ENCODE measurements at places on chromosomes 2 and 18.
A peak's percentile ranks its signal among the peaks of the same experiment; 100 is the strongest.

- DNase-seq, result no peak
Observed at GRCh38 chr2:199862788-199863187, 11.8 kb upstream of the FTCDNL1 start.

DNA sequence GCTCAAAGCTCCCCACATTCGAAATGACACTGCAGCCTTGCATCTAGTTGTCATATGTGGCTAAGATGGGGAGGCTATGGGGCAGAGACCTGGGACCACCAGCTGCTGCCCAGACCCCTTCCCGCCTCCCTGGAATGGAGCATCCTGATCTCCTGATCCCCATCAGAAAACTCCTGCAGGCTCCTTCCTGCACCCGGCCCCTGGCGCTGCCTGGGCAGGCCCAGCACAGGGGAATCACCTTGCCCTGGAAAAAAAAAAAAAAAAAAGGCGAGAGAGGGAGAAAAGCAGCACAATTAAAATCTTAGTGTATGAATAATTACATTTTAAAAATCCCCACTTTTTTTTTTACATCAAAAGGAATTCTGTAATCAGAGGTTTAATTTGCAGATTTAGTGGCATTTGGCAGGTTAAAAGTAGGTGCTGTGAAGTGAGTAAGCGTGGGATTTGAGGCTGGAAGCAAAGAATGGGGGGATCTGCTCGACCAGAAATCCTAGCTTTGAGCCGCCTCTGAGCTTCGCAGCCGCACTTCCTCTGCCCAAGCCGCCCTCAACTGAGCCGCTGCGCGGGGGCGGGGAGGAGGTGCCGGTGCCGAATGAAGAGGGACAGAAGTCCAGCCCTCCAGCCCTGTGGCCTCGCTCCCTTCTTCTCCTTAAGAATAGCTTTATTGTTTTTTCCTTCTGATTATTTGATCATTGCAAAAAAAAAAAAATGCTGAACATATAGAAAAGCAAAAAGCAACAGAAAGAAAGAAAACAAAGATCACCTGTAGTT, 30.0 kb downstream of the THNSL2 start:
- DNase-seq, result no peak

DNA sequence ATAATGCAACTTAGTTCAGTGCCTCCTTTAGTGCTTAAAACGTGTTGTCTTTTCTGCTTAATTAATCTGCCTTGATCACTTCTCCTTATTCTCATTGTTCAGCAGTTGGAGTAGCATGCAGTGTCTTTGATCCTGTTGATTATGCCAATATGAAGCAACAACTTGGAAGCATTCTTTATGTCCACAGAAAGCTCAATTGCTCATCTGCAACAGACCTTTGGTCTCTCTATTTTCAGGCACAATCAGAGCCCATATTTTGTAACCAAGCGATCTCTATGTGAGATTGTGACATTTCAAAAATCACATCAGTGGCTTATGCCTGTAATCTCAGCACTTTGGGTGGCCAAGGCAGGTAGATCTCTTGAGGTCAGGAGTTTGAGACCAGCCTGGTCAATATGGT, 217.3 kb downstream of the NYAP2 start:
- DNase-seq, result no peak

GRCh38 chr2:78355967-78356366, 669.5 kb upstream of the REG3G start:
- DNase-seq, result no peak

GRCh38 chr2:9220201-9220600, 13.6 kb downstream of the ASAP2 start:
- no peak for DNase-seq

DNA sequence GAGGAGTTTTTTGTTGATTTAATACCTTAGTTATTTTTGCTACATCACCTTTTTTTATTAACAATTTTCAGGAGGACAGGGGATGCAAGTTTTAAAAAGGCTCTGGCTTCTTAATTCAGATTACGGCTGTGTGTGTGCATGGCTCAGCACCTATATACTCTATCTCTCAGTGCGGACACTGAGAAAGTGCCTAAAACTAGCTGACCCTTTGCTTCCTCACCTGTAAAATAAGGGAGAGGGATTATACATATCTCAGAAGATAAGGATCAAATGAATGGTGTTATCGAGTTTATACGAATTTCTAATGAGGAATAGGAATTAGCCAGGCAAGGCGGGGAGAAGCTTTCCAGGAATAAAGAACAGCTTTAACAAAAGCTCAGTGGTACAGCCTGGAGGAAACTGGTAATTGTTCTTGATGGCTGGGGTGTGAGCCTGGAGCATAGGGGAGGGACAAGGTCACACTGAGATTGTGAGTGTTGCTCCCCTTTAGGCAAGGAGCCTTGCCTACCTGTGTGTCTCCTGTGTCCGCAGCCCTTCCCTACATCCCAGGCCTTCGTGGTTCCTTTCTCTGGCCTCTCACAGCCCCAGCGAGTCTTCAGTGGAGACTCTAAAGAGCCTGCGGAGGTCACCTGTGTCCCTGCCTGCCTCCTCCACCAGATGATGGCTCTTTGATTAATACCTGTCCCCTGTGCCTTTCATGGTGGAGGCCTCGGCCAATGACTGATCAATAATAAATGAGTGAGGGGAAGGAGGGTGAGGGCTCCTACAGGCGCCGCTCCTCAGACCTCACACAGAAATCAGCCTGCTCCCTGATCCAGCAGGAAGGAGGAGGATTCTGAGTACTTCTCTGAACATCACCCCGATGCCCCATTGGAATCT, 92.7 kb downstream of the DDX1 start:
- DNase-seq, result no peak

DNA sequence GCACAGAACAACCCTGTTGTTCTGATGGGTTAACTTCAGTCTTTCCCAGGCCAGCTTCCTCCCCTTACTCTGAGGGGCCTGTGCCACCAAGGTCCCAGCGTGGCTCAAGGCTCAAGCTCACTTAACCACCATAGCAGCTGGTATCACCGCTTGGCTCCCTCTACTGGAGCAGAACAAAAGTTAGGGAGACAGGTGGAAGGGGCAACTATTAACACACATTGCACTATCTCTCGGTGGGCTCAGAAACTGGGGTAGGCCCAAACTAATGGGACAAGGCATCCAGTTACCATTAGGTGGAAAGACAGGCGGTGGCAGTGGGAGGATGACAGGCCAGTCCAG, 88.7 kb upstream of the ATL2 start:
- no peak for DNase-seq

GRCh38 chr2:160315337-160315736, 115.3 kb upstream of the ITGB6 start:
- no peak for DNase-seq

- no peak for DNase-seq
Observed at GRCh38 chr2:41475959-41476358, 571.9 kb upstream of the PKDCC start.

DNA sequence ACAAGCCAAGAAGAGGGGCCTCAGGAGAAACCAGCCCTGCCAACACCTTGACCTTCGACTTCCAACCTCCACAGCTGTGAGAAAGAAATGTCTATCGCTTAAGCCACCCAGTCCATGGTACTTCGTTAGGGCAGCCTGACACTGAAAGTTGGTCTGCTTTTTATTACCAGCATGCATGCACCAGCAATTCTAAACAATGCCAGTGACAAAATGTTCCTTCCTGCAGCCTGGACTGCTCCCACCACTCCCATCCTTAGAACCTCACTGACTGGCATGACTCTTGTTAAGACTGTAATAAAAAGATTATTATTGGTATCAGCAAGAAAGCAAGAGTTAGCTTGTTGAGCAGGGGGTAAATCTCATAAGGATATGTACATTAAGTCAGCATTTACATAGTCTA, 33.6 kb downstream of the TMEM177 start:
- no peak for DNase-seq

DNA sequence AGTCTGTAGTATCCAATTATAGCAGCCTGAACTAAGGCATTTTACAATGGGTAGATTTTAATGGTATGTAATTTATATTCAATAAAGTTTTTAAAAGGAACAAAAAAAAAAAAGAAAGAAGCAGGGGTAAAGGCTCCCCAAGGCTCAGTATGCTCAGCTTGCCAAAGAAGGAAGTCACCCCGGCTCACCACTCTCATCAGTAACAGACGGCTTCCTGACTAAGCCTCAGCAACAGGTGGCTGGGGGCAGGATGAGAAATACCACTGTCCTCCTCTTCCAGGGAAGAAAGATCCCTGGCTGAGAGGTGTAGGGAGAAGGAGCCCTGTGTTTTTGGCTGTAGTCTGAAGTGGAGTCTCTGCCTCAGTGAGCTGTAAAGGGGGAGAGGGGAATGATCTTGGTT, 121.2 kb downstream of the ARHGEF4 start:
- no peak for DNase-seq

DNA sequence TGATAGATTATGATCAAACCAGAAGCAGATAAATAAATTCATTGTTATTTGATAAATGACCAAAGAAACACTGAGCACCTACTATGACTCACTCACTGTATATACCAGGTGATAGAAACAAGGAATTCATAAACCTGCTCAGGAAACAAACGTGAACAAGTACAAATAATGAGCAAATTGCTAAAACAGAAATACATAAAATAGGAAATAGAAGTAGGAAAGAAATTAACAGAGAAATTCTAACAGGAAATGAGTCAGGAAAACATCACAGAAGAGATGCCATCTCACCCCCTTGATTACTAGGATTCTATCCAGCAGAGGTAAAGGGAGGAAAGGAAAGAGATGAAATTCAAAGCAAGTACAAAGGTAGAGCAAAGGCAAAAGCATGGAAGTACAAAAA, 31.3 kb downstream of the EXOC6B start:
- no peak for DNase-seq

GRCh38 chr2:120632796-120633646, 102.6 kb upstream of the GLI2 start:
- no peak for DNase-seq

- DNase-seq, result no peak
Observed at GRCh38 chr18:79314838-79315388, 80.8 kb upstream of the NFATC1 start.

- no peak for DNase-seq
Observed at GRCh38 chr2:157271590-157272203, 14.2 kb downstream of the GALNT5 start.

DNA sequence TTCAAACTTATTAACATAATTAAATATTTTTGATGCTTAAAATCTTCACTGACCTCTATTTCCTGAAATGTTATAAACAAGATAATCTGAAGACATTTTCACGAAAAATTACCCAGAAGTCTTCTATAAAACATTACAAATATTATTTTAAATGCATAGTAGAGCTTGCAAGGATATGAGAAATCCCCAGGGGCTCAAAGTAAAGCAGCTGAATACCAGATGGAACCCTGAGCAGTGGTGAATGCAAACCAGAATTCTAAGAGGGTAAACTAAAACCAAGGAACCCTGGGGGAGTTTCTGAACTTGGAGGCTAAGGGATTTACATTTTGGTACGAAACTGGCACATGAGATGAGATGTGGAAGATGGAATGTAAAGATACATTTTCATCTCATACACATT, 83.6 kb downstream of the FSHR start:
- no peak for DNase-seq

GRCh38 chr2:111702119-111702803, 181.7 kb downstream of the ANAPC1 start:
- DNase-seq, result peak; percentile 59

DNA sequence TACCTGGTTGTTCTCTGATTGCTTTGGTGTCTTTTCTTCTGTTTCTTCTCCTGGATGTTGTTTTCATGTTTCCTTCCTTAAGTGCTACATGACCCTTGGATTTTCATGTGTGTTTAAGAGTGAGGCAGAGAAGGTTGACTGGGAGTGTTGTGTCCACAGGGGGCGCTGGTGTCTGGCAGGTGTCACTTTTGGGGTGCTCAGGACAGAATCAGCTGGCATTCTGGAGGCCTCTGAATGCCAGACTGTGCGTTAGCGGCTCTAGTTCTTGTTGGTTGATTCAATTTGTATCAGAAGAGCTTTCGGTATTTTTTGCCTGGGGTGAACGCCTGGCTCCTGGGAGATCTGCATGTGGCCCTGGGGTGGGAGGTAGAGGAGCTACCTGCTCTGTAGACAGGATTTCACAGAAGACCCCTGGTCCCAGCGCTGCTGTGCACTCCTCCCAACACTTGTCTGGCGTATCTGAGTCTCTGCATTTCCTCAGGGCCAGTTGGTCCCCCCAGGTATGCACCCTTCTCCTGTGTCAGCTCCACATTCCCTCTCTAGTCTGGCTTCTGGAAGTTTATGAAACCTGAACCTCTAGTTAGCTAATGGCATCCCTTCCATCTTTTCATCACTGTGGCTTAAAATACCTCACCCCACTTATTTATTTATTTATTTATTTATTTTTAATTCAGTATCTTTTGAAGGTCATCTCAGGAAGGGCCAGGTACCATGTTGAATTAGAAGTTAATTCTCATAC, 1.1 kb downstream of the GREB1 start:
- no peak for DNase-seq

DNA sequence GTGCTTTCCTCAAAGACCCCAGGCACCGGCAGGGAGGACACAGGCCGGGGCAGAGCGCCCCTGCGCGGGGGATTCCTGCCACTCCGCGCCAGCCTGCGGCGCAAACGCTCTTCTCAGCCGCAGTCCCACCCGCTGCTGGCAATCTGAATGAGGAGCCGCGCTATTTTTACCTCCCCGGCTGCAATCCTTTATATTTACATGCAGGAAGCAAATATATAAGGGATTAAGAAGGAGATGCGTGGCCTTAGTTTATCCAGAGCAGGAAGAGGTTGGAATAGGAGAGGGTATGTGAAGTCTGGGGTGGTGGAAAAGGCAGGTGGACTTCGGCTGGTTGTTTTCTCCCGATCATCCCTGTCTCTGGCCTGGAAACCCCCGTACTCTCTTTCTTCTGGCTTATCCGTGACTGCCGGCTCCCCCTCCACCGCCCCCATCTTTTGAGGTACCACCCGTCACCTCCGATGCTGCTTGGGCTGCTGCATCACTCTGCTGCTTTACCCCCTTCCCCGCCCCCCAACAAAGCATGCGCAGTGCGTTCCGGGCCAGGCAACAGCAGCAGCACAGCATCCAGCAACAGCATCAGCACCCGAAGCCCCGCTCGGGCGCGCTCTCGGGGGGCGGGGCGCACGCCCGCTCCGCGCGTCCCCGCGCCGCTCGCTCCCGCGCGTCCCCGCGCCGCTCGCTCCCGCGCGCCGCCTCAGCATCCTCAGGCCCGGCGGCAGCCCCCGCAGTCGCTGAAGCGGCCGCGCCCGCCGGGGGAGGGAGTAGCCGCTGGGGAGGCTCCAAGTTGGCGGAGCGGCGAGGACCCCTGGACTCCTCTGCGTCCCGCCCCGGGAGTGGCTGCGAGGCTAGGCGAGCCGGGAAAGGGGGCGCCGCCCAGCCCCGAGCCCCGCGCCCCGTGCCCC, at the start of gene ADAM23:
ADAM23 (plus strand) TSS at position 700 of the 902 bp plus-strand sequence. CDS start 335 bp downstream, outside the sequence.
- DNase-seq, result peak; percentile 44

DNA sequence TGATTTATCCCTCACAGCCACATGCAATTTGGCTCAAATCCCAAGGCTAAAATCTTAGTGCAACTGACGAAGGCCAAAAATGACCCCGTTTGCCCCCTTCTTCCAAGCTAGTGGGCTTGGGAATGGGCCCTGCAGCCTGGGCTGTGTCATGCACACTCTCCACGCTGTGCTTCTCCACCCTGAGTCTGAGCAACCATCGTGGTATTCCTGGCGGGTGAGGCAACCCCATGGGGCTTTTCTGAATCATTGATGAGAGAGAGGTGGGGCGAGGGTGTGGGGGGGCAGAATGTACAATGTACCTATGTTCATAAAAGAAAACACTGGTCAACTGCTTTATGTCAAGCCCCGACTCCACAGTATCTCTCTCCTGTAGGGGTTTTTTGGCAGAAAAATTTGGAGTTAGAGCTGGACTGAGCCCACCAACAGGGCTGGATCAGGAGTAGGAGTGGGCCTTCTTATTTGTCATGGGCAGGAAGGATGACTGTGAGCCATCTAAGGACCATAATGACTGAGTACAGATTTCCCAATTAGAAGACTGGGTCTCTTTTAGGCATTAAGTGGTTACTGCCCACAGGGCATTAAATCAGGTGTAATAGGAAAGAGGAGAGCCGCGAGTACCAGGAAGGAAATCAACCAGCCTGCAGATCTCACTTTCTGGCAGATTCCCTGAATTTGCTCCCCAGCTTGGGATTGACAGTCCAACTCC, 8.9 kb downstream of the SULT1C2 start:
- no peak for DNase-seq
